ENCODE measurements at places on chromosomes 6 and 20. TPM values are rescaled to one million over a fixed set of nuclear protein-coding genes. Genes with fewer than 3 reads are reported as not detected.

Gene DCBLD1
- total RNA-seq = 6.1 TPM

Gene TMX4
- 114 TPM for total RNA-seq

Gene PKIB
- not detected for total RNA-seq

Gene PTK6
- total RNA-seq = 0.11 TPM

Gene ARFGEF3
- total RNA-seq = 1.4 TPM

Gene TNXB
- total RNA-seq = 73.3 TPM
